ENCODE measurements at places on chromosomes 7 and 10. TPM values are rescaled to one million over a fixed set of nuclear protein-coding genes. Genes with fewer than 3 reads are reported as not detected.

The WEE2 gene
- not detected for total RNA-seq

The NCF1 gene
- not detected for total RNA-seq

The OR6B1 gene
- total RNA-seq: not detected

The ASB13 gene
- total RNA-seq: 7.3 TPM

The TBX20 gene
- total RNA-seq: not detected

The C10orf62 gene
- not detected for total RNA-seq

The CALCR gene
- not detected for total RNA-seq

The ADAP1 gene
- total RNA-seq: 0.46 TPM

The NPY gene
- not detected for total RNA-seq

The H2BK1 gene
- total RNA-seq: not detected

The EPHB4 gene
- total RNA-seq: 148 TPM

The FAM25C gene
- not detected for total RNA-seq

The POLR2J2 gene
- 21.3 TPM for total RNA-seq

The HOXA4 gene
- 8.1 TPM for total RNA-seq

- no peak overlapping the region for H3K27ac ChIP-seq
- H3K4me1 ChIP-seq: peaks cover 8% of the 10 kb centered on the region
- H3K36me3 ChIP-seq: no peaks in the 10 kb centered on the region
Observed at GRCh38 chr10:103499881-103500280, 6.4 kb downstream of the NEURL1 start.

GRCh38 chr10:100872034-100872791 is 40.5 kb upstream of the SLF2 start:
- no peak overlapping the region for H3K4me3 ChIP-seq
- H3K27ac ChIP-seq: no peak overlapping the region
- DNase-seq: peak; percentile 28
- H3K4me1 ChIP-seq: no peaks in the 10 kb centered on the region

- no peak overlapping the region for H3K4me3 ChIP-seq
- no peaks in the 10 kb centered on the region for H3K4me1 ChIP-seq
- no peak for DNase-seq
- no peaks in the 10 kb centered on the region for H3K36me3 ChIP-seq
- no peaks in the 10 kb centered on the region for H3K27me3 ChIP-seq
Observed at GRCh38 chr10:129605986-129606518, 139.0 kb downstream of the MGMT start.

GRCh38 chr10:109922976-109923921 is at the start of gene XPNPEP1:
Gene XPNPEP1 (minus strand): TSS chr10:109923511. CDS start chr10:109923433, 78 bp downstream.
- DNase-seq: peak; percentile 86
- peak within 1 kb of the TSS; percentile 92 for H3K27ac ChIP-seq
- no peaks in the 10 kb centered on the region for H3K27me3 ChIP-seq
- H3K4me3 ChIP-seq: peak within 1 kb of the TSS; percentile 80
- peaks cover 12% of the 10 kb centered on the region for H3K4me1 ChIP-seq
- H3K36me3 ChIP-seq: no peaks in the 10 kb centered on the region

DNA sequence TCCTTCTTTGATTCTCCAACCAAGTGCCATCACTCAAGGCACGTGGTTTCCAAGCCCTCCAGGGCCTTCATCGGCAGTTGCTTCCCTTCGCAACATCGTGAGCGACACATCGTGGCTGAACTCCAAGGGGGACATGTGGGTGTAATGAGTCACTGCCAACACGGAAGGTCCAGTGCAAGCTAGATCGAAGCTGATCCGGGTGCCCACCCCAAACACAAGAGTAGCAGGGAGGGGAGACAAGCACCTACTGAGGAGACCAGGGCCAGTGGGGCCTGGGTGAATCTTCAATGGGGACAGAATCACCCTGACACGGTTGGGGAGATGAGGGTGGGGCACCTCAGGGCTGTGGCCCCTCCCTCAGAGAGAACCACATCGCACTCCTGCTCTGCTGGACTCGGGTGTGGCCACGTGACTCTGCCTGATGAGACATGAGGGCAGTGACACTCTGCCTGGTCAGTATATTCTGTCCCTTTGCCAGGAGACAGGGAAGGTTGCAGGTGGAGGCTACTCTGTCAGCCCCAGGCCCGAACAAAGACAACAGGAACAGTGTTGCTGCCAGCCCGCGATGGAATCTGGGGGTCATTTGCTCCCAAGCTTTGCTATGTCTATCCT is 36.8 kb upstream of the HSPA12A start:
- H3K27me3 ChIP-seq: no peaks in the 10 kb centered on the region
- no peak overlapping the region for H3K4me3 ChIP-seq
- DNase-seq: no peak
- H3K36me3 ChIP-seq: no peaks in the 10 kb centered on the region

GRCh38 chr7:69002416-69002815 is 595.9 kb upstream of the AUTS2 start:
- no peak overlapping the region for H3K27ac ChIP-seq
- H3K4me3 ChIP-seq: no peak overlapping the region
- no peaks in the 10 kb centered on the region for H3K4me1 ChIP-seq
- no peaks in the 10 kb centered on the region for H3K36me3 ChIP-seq
- no peak for DNase-seq
- no peaks in the 10 kb centered on the region for H3K27me3 ChIP-seq

- no peak for DNase-seq
- H3K4me3 ChIP-seq: no peak overlapping the region
- no peak overlapping the region for H3K27ac ChIP-seq
- peaks cover 4% of the 10 kb centered on the region for H3K27me3 ChIP-seq
Observed at GRCh38 chr10:49174261-49174925, 13.8 kb downstream of the TMEM273 start.

DNA sequence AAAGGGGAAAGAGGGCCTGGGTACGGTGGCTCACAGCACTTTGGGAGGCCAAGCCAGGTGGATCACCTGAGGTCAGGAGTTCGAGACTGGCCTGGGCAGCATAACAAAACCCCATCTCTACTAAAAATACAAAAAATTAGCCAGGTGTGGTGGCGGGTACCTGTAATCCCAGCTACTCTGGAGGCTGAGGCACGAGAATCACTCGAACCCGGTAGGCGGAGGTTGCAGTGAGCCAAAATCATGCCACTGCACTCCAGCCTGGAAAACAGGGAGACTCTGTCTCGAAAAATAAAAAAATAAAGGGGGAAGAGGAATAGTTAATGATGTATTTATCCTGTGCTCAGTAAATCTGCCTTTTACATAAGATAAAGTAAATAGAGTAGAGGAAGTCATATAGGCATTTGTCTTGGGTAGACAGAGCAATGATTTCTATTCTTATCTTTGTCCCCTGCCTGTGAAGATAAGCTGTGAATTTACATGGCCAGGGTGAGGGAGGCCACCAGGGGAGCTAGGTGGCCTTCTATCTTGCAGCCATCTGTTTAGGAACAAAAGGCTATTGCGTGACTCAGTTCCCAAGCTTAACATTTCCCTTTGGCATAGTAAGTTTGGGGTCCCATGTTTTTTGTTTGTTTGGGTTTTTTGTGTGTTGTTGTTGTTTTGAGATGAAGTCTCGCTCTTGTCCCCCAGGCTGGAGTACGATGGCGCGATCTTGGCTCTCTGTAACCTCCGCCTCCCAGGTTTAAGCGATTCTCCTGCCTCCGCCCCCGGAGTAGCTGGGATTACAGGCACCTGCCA is 73.2 kb upstream of the GTF2I start:
- H3K4me3 ChIP-seq: no peak overlapping the region
- no peak overlapping the region for H3K27ac ChIP-seq
- peaks cover 7% of the 10 kb centered on the region for H3K4me1 ChIP-seq
- peak; percentile 17 for DNase-seq
- no peaks in the 10 kb centered on the region for H3K27me3 ChIP-seq

GRCh38 chr10:86798611-86799010 is 42.2 kb downstream of the BMPR1A start:
- no peaks in the 10 kb centered on the region for H3K36me3 ChIP-seq
- H3K4me3 ChIP-seq: no peak overlapping the region
- no peaks in the 10 kb centered on the region for H3K4me1 ChIP-seq
- no peak overlapping the region for H3K27ac ChIP-seq
- DNase-seq: no peak

DNA sequence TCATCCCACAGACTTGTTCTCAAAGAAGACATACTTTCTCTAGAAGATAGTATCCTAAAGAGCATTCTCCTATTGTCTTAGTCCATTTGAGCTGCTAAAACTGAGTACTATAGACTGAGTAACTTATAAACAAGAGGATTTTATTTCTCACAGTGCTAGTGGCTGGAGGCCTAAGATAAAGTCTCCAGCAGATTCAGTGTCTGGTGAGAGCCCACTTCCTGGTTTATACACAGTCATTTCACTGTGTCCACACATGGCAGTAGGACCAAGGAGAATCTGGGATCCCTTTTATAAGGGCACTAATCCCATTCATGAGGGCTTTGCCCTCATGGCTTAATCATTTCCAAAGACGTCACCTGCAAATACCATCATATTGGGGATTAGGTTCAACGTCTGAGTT is 68.7 kb downstream of the LRRC17 start:
- no peaks in the 10 kb centered on the region for H3K36me3 ChIP-seq
- no peak overlapping the region for H3K4me3 ChIP-seq
- no peaks in the 10 kb centered on the region for H3K27me3 ChIP-seq
- H3K4me1 ChIP-seq: peaks cover 3% of the 10 kb centered on the region

GRCh38 chr10:17206210-17206709 is 4.8 kb upstream of the TRDMT1 start:
- H3K4me1 ChIP-seq: peaks cover 13% of the 10 kb centered on the region
- DNase-seq: peak; percentile 42
- H3K27ac ChIP-seq: peak overlapping the region; percentile 30
- no peak overlapping the region for H3K4me3 ChIP-seq

DNA sequence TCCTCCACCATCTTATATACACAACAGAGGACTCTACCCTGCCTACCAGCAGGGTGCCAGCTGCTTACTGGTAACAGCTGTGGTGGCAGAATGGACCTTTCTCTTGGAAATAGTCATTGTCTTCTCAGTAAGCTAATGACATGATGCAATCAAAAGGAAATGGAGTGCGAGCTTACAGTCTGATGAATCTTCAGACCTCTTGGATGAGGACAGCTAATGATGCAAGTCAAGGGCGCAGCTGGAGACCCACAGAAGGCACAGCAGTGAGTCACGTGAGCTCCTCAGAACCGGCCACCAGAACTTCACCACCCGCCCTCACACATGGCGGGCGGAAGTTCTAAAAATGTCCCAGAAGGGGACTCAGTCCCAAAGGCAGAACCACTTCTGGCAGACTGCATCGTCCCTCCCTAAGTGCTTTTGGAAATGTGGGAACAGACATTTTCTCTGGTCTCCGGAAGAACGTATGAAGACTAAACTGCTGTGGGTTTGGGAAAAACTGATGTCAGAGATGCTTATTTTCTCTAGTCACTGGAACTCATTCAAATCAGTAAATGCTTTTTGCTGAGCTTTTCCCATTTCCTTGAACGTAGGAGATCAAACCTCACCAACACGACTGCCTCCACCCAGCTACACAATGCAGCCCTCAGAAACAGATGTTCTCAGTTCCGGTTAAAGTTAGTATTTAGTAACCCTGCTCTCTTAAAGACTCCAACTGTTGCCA is 96.4 kb downstream of the FAS start:
- no peaks in the 10 kb centered on the region for H3K27me3 ChIP-seq
- H3K27ac ChIP-seq: no peak overlapping the region
- peaks cover 5% of the 10 kb centered on the region for H3K4me1 ChIP-seq
- H3K4me3 ChIP-seq: no peak overlapping the region

DNA sequence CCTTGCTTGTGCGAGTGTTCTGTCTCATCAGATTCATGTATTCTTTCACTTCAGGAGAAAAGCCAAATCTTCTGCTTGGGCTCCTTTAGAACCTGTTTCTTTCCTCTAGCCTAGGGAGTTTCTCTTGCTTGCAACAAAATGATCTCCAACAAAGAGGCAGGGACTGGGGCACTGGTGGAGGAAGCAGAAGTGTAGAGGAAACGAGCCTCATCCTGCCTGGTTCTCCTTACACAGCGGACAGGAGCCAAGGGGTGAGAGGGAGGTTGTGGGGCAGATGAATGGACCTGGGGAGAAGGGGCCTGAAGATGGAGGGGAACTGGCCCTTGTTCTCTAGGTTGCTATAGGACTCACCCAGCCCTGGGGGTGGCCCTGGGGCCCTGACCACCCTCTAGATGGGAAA is 141.1 kb downstream of the PKD1L1 start:
- no peaks in the 10 kb centered on the region for H3K36me3 ChIP-seq
- H3K4me1 ChIP-seq: peaks cover 31% of the 10 kb centered on the region
- no peaks in the 10 kb centered on the region for H3K27me3 ChIP-seq

DNA sequence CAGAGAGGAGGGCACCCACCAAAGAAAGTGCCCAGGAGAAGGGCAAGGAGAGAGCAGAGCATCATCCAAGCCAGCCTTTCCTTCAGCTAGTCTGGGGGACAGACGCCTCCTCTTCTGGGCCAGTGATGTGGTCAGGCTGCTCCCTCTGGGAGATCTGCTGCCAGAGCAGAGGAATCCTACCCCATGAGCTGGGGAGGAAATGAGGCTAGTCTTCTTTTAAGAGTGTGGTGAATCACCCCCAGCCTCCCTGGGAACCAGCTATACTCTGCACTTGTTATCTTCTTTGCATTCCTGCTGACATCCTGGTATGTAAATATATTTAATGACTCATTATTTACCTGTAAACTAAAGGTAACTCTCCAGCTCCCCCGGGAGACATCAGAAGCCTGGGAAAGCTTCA is 41.6 kb upstream of the EPHB6 start:
- peak; percentile 25 for DNase-seq
- no peaks in the 10 kb centered on the region for H3K36me3 ChIP-seq
- no peak overlapping the region for H3K27ac ChIP-seq
- H3K27me3 ChIP-seq: no peaks in the 10 kb centered on the region

DNA sequence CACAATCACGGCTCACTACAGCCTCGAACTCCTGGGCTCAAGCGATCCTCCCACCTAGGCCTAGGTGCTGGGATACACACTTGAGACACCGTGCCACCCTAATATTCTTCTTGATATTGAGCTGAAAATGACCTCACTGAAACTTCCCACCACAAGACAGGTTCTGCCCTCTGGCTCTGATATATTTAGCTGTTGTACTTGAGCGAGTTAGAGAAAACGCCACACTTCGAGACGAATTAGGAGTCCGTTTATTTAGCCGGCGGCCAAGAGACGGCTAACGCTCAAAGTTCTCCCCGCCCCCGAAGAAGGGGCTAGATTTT is 17.9 kb downstream of the ZC3HAV1 start:
- peak overlapping the region; percentile 20 for H3K27ac ChIP-seq
- H3K4me3 ChIP-seq: no peak overlapping the region
- H3K4me1 ChIP-seq: peaks cover 22% of the 10 kb centered on the region
- no peak for DNase-seq

GRCh38 chr7:46011059-46011458 is 90.0 kb upstream of the IGFBP3 start:
- H3K36me3 ChIP-seq: no peaks in the 10 kb centered on the region
- peaks cover 2% of the 10 kb centered on the region for H3K27me3 ChIP-seq
- no peaks in the 10 kb centered on the region for H3K4me1 ChIP-seq
- H3K27ac ChIP-seq: no peak overlapping the region
- DNase-seq: no peak

- DNase-seq: no peak
- H3K36me3 ChIP-seq: no peaks in the 10 kb centered on the region
- peaks cover 21% of the 10 kb centered on the region for H3K4me1 ChIP-seq
- no peak overlapping the region for H3K27ac ChIP-seq
Observed at GRCh38 chr7:16079723-16080122, 341.6 kb downstream of the CRPPA start.

- no peaks in the 10 kb centered on the region for H3K36me3 ChIP-seq
- H3K4me1 ChIP-seq: no peaks in the 10 kb centered on the region
- DNase-seq: no peak
- no peaks in the 10 kb centered on the region for H3K27me3 ChIP-seq
- H3K27ac ChIP-seq: no peak overlapping the region
Observed at GRCh38 chr7:141463986-141464385, 87.2 kb upstream of the AGK start.

Measured in endothelial cell of umbilical vein (primary cell).